ENCODE measurements at places on chromosomes 16 and 17. TPM values are rescaled to one million over a fixed set of nuclear protein-coding genes. Genes with fewer than 3 reads are reported as not detected.

- no peak overlapping the region for H3K27ac ChIP-seq
- H3K36me3 ChIP-seq, result no peaks in the 10 kb centered on the region
- peaks cover 4% of the 10 kb centered on the region for H3K27me3 ChIP-seq
- DNase-seq, result no peak
- H3K4me3 ChIP-seq, result no peak overlapping the region
Observed at GRCh38 chr16:3047387-3047720, 993 bp downstream of the MMP25 start.

GRCh38 chr16:21026846-21027245, 123.8 kb downstream of the DNAH3 start:
- H3K4me1 ChIP-seq, result no peaks in the 10 kb centered on the region
- no peaks in the 10 kb centered on the region for H3K36me3 ChIP-seq
- H3K4me3 ChIP-seq, result no peak overlapping the region
- no peaks in the 10 kb centered on the region for H3K27me3 ChIP-seq
- no peak for DNase-seq

DNA sequence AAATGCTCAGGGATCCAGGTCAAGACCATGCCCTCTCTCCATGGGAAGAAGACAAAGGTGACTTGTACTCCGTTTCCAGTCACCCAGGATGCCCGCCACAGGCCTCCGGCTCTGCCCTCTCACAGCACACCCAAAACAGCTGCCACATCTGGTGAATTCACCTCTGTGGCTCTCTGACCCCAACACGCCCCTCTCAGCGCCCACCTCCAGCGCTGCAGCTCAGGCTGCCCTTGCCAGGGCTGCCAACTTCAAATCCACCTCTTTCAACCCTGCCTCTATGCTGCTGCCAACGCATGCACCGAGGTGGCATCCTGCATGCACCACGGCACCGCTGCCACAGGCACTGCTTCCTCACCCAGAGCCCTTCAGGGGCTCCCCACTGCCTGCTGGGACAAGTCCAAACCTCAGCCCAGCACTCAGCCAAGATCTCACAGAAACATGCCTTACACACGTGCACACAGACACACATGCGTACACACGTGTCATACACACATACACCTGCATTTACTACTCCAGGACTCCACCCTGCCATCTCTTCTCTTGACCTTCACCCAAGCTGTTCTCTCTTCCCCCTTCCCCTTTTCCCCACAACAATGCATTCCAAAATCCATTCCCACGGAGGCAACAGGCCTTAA, 7.5 kb downstream of the HID1 start:
- H3K27ac ChIP-seq, result no peak overlapping the region
- no peaks in the 10 kb centered on the region for H3K27me3 ChIP-seq
- no peak for DNase-seq
- no peak overlapping the region for H3K4me3 ChIP-seq
- H3K4me1 ChIP-seq, result no peaks in the 10 kb centered on the region
- no peaks in the 10 kb centered on the region for H3K36me3 ChIP-seq

DNA sequence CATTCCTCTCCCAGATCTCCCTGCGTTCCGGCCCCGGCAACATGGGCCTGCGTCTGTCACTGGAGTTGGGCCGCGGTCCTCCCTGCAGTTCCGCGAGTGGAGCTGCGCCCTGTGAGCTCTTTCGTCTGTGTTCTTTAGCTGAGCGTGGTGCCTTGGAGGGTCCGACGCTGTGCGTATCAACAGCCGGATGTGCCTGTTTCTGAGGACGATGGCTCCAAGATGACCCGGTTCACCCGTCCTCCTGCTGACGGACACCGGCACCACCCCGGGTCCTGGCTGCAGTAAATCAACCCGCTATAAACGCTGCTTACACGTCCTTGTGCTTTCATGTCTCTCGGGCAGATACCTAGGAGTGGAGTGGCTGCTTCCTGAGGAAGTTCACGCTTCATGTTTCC, 44.8 kb upstream of the GNG13 start:
- no peak for DNase-seq
- no peak overlapping the region for H3K4me3 ChIP-seq
- H3K4me1 ChIP-seq, result no peaks in the 10 kb centered on the region
- H3K27ac ChIP-seq, result no peak overlapping the region

- no peak for DNase-seq
- no peaks in the 10 kb centered on the region for H3K36me3 ChIP-seq
Observed at GRCh38 chr17:62666801-62667591, 39.5 kb downstream of the MRC2 start.

TPPP3 gene
- total RNA-seq, result 4.1 TPM

- peak overlapping the region; percentile 74 for H3K4me3 ChIP-seq
- H3K4me1 ChIP-seq, result peaks cover 6% of the 10 kb centered on the region
- H3K36me3 ChIP-seq, result no peaks in the 10 kb centered on the region
- no peak overlapping the region for H3K27ac ChIP-seq
- H3K27me3 ChIP-seq, result no peaks in the 10 kb centered on the region
- no peak for DNase-seq
Observed at GRCh38 chr17:35089586-35090296, 26.2 kb upstream of the RFFL start.

DNA sequence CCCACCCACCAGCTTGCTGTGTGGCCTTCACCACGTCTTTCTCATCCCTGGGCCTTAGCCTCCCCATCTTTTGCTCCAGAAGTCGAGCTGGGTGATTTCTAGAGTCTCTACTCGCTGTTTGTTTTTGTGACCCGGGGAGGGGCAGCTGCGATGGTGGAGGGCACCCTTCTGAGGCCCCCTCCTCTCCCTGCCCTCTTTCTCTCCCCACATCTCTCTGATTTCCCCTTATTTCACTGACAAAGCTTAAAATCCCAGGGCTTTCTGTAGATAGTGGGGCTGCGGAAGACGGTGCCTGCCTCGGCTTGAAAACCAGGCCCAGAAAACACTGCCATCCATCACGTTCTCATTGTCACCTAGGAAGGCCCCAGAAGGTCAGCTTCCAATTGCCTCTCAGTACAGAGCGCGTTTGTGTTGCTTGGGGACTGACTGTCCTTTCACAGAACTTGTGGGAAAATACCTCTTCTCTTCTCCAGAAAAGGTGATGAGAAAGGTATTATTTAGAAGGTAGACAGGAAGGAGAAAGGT, 95.1 kb downstream of the NTN1 start:
- H3K27me3 ChIP-seq, result no peaks in the 10 kb centered on the region
- no peak overlapping the region for H3K27ac ChIP-seq
- no peaks in the 10 kb centered on the region for H3K4me1 ChIP-seq
- H3K36me3 ChIP-seq, result no peaks in the 10 kb centered on the region
- no peak overlapping the region for H3K4me3 ChIP-seq

MT1X gene
- 195 TPM for total RNA-seq

- no peak for DNase-seq
- H3K27ac ChIP-seq, result no peak overlapping the region
Observed at GRCh38 chr16:67349172-67349571, 22.6 kb downstream of the LRRC36 start.

DNA sequence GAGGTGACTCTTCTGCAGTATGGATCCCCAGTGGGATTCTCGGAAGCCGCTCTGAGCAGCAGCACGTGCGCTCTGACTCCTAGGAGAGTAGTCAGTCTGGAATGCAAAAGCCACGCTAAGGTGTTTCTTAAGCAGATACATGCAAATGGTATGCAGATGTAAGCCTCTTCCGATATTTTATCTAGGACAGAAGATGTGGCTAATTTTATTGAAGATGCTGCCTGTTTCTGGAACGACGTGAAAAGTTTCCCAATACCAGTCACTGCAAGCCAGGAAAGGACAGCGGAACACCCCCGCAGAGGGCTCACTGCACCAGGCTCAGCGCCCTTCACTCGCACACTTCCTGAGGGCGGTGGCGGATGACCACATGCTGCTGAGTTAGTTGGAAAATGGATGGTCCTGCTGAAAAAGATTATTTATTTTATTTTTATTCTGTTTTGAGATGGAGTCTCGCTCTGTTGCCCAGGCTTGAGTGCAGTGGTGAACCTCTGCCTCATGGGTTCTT, 10.1 kb downstream of the FADS6 start:
- no peaks in the 10 kb centered on the region for H3K27me3 ChIP-seq
- DNase-seq, result no peak
- H3K4me1 ChIP-seq, result no peaks in the 10 kb centered on the region
- no peak overlapping the region for H3K4me3 ChIP-seq
- H3K27ac ChIP-seq, result no peak overlapping the region

GRCh38 chr16:49675413-49675812, 180.5 kb downstream of the ZNF423 start:
- no peaks in the 10 kb centered on the region for H3K4me1 ChIP-seq
- H3K36me3 ChIP-seq, result no peaks in the 10 kb centered on the region
- no peak overlapping the region for H3K4me3 ChIP-seq
- DNase-seq, result no peak
- no peaks in the 10 kb centered on the region for H3K27me3 ChIP-seq

DNA sequence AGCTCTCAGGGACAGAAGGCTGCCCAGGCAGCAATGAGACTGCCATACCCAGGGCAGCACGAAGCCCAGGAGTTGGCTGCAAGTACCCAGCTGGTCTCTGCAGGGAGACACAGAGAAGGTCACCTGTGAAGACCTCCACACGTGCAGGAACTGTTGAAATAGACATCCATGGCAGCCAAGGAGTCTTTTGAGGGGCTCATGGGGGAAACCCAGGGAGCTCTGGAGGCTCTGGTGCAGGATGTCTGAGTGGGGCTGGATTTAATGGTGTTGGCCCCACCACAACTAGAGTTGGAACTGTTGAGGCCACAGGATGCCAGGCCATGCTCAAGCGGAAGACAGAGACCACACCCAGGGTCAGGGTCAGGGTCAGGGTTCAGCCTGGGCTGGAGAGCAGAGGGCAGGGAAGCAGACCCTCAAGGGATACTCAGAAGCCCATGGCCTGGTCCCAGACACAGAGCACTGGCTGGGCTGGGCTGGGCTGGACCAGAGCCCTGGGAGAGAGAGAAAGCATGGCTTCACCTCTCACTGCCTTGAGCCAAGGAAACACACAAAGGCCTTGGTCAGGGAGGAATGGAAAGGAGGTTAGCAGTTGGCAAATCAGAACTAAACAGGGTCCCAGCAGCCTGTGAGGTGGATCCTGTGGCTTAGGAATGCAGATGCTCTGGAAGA, 21.4 kb downstream of the PITPNM3 start:
- H3K27ac ChIP-seq, result no peak overlapping the region
- peaks cover 1% of the 10 kb centered on the region for H3K4me1 ChIP-seq
- DNase-seq, result no peak
- no peaks in the 10 kb centered on the region for H3K36me3 ChIP-seq
- H3K27me3 ChIP-seq, result no peaks in the 10 kb centered on the region
- H3K4me3 ChIP-seq, result no peak overlapping the region

- H3K36me3 ChIP-seq, result no peaks in the 10 kb centered on the region
- H3K4me3 ChIP-seq, result no peak overlapping the region
- H3K27ac ChIP-seq, result no peak overlapping the region
- H3K4me1 ChIP-seq, result no peaks in the 10 kb centered on the region
- H3K27me3 ChIP-seq, result no peaks in the 10 kb centered on the region
Observed at GRCh38 chr17:57739402-57740234, 5.5 kb downstream of the CCDC182 start.

DNA sequence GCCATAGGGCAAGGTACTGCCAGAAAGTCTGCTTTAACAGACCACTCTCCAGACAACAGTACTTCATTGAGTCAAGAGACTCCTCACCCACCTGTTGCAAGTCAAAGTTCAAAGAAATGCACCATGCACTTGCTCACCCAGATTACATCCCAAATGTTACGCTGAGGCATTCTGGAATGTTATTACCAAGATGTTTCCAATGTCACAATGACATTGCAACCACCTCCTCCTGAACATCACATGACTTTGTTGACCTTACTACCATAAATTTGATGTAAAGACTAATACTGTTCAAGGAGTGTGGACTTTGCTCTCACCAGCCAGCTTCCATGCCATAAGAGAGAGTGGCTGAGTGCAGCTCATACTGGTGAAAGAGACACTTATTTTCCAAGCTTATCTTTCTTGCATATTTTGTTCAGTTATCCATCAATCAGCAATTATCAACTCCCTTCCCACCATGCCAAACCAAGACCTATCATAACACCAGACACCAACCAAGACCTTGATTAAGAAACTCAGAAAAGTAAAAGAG, 58.5 kb upstream of the BCAR1 start:
- H3K27ac ChIP-seq, result no peak overlapping the region
- H3K4me3 ChIP-seq, result no peak overlapping the region
- DNase-seq, result no peak
- no peaks in the 10 kb centered on the region for H3K27me3 ChIP-seq
- H3K4me1 ChIP-seq, result peaks cover 2% of the 10 kb centered on the region
- H3K36me3 ChIP-seq, result no peaks in the 10 kb centered on the region

NPW gene
- total RNA-seq, result not detected

- DNase-seq, result no peak
- H3K4me3 ChIP-seq, result no peak overlapping the region
- H3K4me1 ChIP-seq, result no peaks in the 10 kb centered on the region
- H3K27me3 ChIP-seq, result no peaks in the 10 kb centered on the region
Observed at GRCh38 chr16:90008708-90009145, 10.5 kb downstream of the DBNDD1 start.

- no peaks in the 10 kb centered on the region for H3K27me3 ChIP-seq
- no peaks in the 10 kb centered on the region for H3K36me3 ChIP-seq
- H3K4me1 ChIP-seq, result peaks cover 11% of the 10 kb centered on the region
- H3K4me3 ChIP-seq, result peak overlapping the region; percentile 49
- no peak for DNase-seq
- H3K27ac ChIP-seq, result no peak overlapping the region
Observed at GRCh38 chr17:60135951-60136666, 13.7 kb upstream of the CA4 start.

- H3K36me3 ChIP-seq, result no peaks in the 10 kb centered on the region
- H3K4me3 ChIP-seq, result no peak overlapping the region
- H3K27me3 ChIP-seq, result no peaks in the 10 kb centered on the region
- H3K4me1 ChIP-seq, result peaks cover 1% of the 10 kb centered on the region
- DNase-seq, result no peak
Observed at GRCh38 chr17:47199627-47200324, 9.4 kb upstream of the MYL4 start.

- H3K36me3 ChIP-seq, result no peaks in the 10 kb centered on the region
- no peak overlapping the region for H3K27ac ChIP-seq
- no peak overlapping the region for H3K4me3 ChIP-seq
- H3K27me3 ChIP-seq, result no peaks in the 10 kb centered on the region
- peaks cover 5% of the 10 kb centered on the region for H3K4me1 ChIP-seq
- DNase-seq, result no peak
Observed at GRCh38 chr17:78380370-78380769, 1.9 kb downstream of the PGS1 start.

DNA sequence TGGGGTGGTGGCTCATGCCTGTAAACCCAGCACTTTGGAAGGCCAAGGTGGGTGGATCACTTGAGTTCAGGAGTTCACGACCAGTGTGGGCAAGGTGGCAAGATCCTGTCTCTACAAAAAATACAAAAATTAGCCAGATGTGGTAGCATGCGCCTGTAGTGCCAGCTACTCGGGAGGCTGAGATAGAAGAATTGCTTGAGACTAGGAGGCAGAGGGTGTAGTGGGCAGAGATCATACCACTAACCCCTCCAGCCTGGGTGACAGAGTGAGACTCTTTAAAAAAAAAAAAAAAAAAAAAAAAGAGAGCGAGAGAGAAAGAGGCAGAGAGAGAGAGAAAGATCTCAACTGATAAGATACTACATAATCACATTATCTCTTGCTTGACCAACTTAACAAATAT, 45.9 kb downstream of the KANSL1 start:
- no peak overlapping the region for H3K4me3 ChIP-seq
- no peaks in the 10 kb centered on the region for H3K27me3 ChIP-seq
- no peak for DNase-seq
- peaks cover 9% of the 10 kb centered on the region for H3K4me1 ChIP-seq

PRSS22 gene
- 7.2 TPM for total RNA-seq

GRCh38 chr17:72538901-72539352, 418.1 kb downstream of the SOX9 start:
- H3K4me1 ChIP-seq, result peaks cover 2% of the 10 kb centered on the region
- no peak overlapping the region for H3K27ac ChIP-seq
- H3K4me3 ChIP-seq, result no peak overlapping the region
- DNase-seq, result no peak
- H3K27me3 ChIP-seq, result no peaks in the 10 kb centered on the region

Measured in ovary (tissue), 10 donors.